Breast epithelium (tissue), 4 donors: ENCODE measurements at places on chromosomes 3 and 15. TPM values are rescaled to one million over a fixed set of nuclear protein-coding genes. Genes with fewer than 3 reads are reported as not detected.

The COL8A1 gene
- total RNA-seq: 43.6 TPM

The PLA2G4D gene
- not detected for total RNA-seq

The STRC gene
- 1.3 TPM for total RNA-seq

The ZNF609 gene
- 32.1 TPM for total RNA-seq

DNA sequence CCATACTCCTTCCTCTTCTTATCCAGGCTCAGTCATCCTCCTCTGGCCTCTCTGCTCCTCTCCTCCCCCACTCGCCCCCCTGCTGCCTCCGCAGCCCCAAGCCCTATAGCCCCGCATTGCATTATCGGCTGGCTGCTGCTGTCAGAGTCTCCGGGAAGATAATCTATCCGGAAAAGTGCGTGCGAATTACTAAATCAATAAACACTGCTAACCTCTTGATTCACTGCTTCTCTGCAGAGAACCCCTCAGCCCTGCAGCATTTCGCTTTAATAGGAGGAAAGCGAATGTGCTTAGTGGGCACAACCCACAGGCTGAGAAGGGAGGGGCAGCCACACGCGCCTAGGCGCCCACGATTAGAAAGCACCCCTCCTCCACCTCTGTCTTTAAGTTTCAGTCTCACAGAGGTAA is 167.6 kb downstream of the ABHD5 start:
- H3K36me3 ChIP-seq: no peaks in the 10 kb centered on the region
- no peak overlapping the region for H3K4me3 ChIP-seq
- no peaks in the 10 kb centered on the region for H3K4me1 ChIP-seq
- DNase-seq: no peak
- no peaks in the 10 kb centered on the region for H3K27me3 ChIP-seq

DNA sequence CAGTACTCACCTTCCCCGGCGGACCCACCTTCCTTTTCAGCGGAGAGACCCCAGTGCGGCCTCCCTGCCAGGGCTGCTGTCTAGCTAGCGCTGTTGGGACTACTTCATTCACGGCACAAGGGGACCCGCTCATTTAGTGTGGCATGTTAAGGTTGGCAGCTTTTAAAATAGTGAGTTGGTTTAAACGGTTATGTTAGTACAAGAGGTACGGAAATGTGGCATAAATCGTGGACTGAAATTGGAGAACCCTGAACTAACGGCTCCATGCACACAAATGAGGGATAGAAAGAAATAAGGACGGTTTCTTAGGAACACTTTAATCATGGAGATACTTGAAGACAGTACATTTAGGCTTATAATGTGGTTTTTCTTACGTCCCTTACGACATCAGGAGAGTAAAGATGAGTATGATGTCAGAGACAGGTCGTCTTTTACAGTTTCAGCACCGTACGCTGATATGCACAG is 752 bp downstream of the CEP63 start:
- H3K4me3 ChIP-seq: peak overlapping the region; percentile 84
- no peaks in the 10 kb centered on the region for H3K4me1 ChIP-seq
- H3K27me3 ChIP-seq: no peaks in the 10 kb centered on the region
- no peaks in the 10 kb centered on the region for H3K36me3 ChIP-seq

GRCh38 chr15:91887921-91888373 is 34.4 kb downstream of the SLCO3A1 start:
- H3K36me3 ChIP-seq: no peaks in the 10 kb centered on the region
- H3K4me3 ChIP-seq: no peak overlapping the region
- H3K27ac ChIP-seq: peak overlapping the region; percentile 29
- DNase-seq: no peak
- H3K4me1 ChIP-seq: peaks cover 6% of the 10 kb centered on the region

DNA sequence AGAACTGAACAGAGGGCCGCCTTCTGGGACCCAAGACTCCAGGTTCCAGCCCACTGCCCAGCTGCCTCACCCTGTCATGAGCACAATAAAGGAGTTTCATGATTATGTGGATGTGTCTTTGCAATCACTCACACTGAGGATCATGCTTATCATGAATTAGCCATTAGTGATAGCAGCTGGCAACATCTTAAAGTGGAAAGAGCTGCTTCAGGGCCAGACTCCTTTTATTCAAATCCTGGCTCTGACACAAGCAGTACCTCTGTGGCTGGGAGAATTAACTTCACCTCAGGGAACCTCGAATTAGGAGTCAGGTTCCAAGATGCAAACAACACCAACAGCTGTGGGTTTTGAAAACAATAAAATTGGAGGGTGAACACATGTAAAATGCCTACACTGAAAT is 6.6 kb upstream of the SCAP start:
- H3K27me3 ChIP-seq: no peaks in the 10 kb centered on the region
- no peaks in the 10 kb centered on the region for H3K4me1 ChIP-seq
- H3K4me3 ChIP-seq: no peak overlapping the region
- no peaks in the 10 kb centered on the region for H3K36me3 ChIP-seq
- H3K27ac ChIP-seq: no peak overlapping the region

DNA sequence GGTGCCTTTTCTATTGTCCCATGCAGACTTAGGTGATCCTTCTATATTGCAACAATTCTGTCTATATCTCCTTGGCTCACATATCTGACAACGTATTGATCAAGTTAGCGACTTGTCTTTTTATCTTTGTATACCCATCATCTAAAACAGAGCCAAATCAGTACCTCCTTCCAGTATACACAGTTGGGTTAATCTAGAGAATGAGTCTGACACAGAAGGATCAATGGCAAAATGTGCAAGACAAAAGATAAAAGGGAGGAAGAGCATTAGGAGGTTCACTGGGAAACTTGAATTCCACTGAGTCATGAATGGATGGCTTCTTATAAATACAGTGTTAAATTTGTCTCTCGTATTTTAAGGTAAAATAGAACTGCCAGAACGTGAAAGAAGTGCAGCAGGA is 6.0 kb downstream of the AADAC start:
- H3K36me3 ChIP-seq: no peaks in the 10 kb centered on the region
- H3K27me3 ChIP-seq: no peaks in the 10 kb centered on the region
- H3K4me1 ChIP-seq: no peaks in the 10 kb centered on the region
- H3K4me3 ChIP-seq: no peak overlapping the region
- H3K27ac ChIP-seq: no peak overlapping the region

DNA sequence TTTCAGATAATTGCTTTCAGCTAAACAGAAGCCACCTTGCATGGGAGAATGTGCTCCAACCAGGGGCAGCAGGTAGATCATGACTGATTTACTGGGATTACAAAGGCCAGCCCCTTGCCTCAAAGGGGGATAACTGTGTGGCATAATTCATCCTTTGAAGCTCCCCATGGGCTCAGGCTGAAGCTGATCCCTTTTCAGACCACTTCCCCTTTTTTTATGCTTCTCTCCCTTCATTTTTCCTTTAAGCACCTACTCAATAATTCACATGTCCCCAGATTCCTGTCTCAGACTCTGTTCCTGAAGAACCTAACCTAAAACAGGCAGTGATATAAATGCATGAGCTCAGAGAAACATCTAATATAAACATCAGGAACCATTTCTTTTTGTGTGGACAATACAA is 8.2 kb upstream of the MYRIP start:
- no peaks in the 10 kb centered on the region for H3K4me1 ChIP-seq
- no peak for DNase-seq
- no peak overlapping the region for H3K4me3 ChIP-seq
- no peak overlapping the region for H3K27ac ChIP-seq
- H3K36me3 ChIP-seq: no peaks in the 10 kb centered on the region
